Thymus (tissue), 14 donors: ENCODE measurements at places on chromosomes 13 and 19. TPM values are rescaled to one million over a fixed set of nuclear protein-coding genes. Genes with fewer than 3 reads are reported as not detected.

ZNF285 gene
- total RNA-seq = 4.9 TPM

CYP2S1 gene
- total RNA-seq = 0.99 TPM

C19orf85 gene
- not detected for total RNA-seq

ZNF726 gene
- 10.5 TPM for total RNA-seq

C19orf81 gene
- 0.61 TPM for total RNA-seq

MAG gene
- 0.09 TPM for total RNA-seq

PROZ gene
- 0.05 TPM for total RNA-seq

APOC4 gene
- total RNA-seq = not detected

F7 gene
- total RNA-seq = 0.24 TPM

DCLK1 gene
- 2.5 TPM for total RNA-seq

SERTAD1 gene
- 7.6 TPM for total RNA-seq

ADGRE2 gene
- 1.2 TPM for total RNA-seq

DPF1 gene
- total RNA-seq = 0.24 TPM

ADM5 gene
- 0.47 TPM for total RNA-seq

SAMD4B gene
- 11.7 TPM for total RNA-seq

ICAM5 gene
- 0.85 TPM for total RNA-seq

GRCh38 chr13:20991741-20992520, 69.5 kb downstream of the LATS2 start:
- no peak overlapping the region for H3K4me3 ChIP-seq
- no peak overlapping the region for H3K27ac ChIP-seq
- no peaks in the 10 kb centered on the region for H3K4me1 ChIP-seq
- no peaks in the 10 kb centered on the region for H3K27me3 ChIP-seq

- H3K4me3 ChIP-seq = no peak overlapping the region
- DNase-seq = no peak
- H3K36me3 ChIP-seq = no peaks in the 10 kb centered on the region
- H3K27ac ChIP-seq = no peak overlapping the region
- H3K4me1 ChIP-seq = peaks cover 5% of the 10 kb centered on the region
- no peaks in the 10 kb centered on the region for H3K27me3 ChIP-seq
Measured at GRCh38 chr13:51004111-51004865, 94.7 kb downstream of the RNASEH2B start.

- no peak overlapping the region for H3K27ac ChIP-seq
- no peak overlapping the region for H3K4me3 ChIP-seq
- DNase-seq = no peak
- H3K36me3 ChIP-seq = peaks cover 6% of the 10 kb centered on the region
Measured at GRCh38 chr13:19860884-19861655, 2.4 kb downstream of the ZMYM5 start.

DNA sequence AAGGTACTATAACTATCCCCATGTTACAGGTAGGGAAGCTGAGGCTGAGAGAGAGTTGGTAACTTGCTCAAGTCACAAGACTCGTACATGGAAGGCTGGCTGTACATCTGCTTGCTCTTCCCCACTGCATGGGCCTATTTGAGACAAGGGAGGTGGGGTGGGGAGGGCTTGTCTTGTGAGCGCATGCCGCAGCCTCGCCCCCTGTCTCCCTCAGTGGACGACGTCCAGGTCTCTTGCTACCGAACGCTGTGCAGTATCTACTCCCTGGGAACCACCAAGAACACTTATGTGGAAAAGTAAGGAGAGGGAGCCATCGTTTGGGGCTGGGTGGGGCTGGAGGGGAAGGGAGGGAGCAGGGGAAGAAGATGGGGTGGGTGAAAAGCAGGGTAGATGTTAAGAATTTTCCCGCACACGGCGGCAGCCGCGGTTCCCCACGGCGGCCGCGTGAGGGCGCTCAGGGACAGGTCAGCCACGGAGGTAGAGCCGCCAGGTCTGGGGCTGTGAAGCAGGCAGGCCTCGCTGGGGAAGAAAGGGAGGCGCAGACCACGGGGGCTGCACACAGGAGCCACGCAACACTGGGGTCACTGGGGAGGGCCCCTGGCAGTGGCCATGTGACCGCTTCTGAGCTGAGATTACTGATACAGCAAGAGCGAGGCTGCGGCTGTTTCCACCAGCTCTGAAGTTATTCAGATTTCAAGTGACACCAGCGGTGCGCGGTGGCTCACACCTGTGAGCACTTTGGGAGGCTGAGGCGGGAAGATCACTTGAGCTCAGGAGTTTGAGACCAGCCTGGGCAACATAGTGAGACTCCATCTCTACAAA, 81.5 kb downstream of the RYR1 start:
- no peaks in the 10 kb centered on the region for H3K27me3 ChIP-seq
- no peaks in the 10 kb centered on the region for H3K4me1 ChIP-seq
- no peak overlapping the region for H3K27ac ChIP-seq
- DNase-seq = peak; percentile 38

DNA sequence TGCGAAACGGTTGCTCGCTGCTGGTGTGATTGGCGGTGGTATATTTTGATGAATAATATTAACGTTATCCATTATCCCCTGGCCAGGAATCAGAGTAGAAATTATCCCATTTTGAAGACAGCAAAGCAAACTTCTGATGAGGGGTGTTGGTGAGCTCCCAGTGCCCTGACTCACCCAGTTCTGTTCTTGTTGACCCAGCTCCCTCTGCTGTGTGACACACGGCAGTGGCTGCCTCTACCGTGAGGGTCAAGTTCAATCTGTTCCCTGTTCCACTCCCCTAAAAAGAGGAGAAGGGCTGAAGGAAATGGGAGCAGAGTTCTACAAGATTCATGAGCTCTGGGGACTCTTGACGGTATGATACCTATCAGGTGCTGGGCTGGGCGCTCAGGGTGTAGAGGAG, 2.0 kb downstream of the CAMSAP3 start:
- no peak overlapping the region for H3K27ac ChIP-seq
- no peak overlapping the region for H3K4me3 ChIP-seq
- H3K27me3 ChIP-seq = peaks cover 28% of the 10 kb centered on the region
- H3K4me1 ChIP-seq = peaks cover 9% of the 10 kb centered on the region

- no peak overlapping the region for H3K4me3 ChIP-seq
- H3K27ac ChIP-seq = no peak overlapping the region
- H3K4me1 ChIP-seq = no peaks in the 10 kb centered on the region
- peak; percentile 84 for DNase-seq
Measured at GRCh38 chr13:20182231-20182846, 10.4 kb downstream of the GJB2 start.

DNA sequence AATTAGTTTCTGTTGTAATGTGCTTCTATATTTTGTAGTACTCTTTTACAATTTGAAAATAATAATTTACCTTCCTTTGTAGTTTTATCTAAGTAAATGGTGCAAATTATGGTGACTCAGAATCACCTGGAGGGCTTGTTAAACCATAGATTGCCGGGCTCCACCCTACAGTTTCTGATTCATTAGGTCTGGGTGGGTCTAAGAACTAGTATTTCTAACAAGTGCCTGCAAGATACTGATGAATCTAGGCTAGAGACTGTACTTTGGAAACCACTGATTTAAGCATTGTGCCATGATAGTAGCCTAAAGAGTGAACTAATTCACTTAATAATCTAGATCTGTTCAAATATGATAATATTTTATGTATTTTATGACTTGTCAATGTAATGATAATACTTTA, 437.4 kb upstream of the SPRY2 start:
- no peak for DNase-seq
- no peak overlapping the region for H3K4me3 ChIP-seq
- H3K4me1 ChIP-seq = no peaks in the 10 kb centered on the region

GRCh38 chr13:27035892-27036235, 135.7 kb downstream of the USP12 start:
- H3K4me3 ChIP-seq = no peak overlapping the region
- H3K4me1 ChIP-seq = no peaks in the 10 kb centered on the region
- DNase-seq = no peak
- H3K36me3 ChIP-seq = no peaks in the 10 kb centered on the region
- peaks cover 2% of the 10 kb centered on the region for H3K27me3 ChIP-seq
- no peak overlapping the region for H3K27ac ChIP-seq

- H3K27me3 ChIP-seq = peaks cover 28% of the 10 kb centered on the region
- no peaks in the 10 kb centered on the region for H3K4me1 ChIP-seq
- no peak overlapping the region for H3K27ac ChIP-seq
Measured at GRCh38 chr19:2385053-2385721, 25.1 kb downstream of the TMPRSS9 start.

DNA sequence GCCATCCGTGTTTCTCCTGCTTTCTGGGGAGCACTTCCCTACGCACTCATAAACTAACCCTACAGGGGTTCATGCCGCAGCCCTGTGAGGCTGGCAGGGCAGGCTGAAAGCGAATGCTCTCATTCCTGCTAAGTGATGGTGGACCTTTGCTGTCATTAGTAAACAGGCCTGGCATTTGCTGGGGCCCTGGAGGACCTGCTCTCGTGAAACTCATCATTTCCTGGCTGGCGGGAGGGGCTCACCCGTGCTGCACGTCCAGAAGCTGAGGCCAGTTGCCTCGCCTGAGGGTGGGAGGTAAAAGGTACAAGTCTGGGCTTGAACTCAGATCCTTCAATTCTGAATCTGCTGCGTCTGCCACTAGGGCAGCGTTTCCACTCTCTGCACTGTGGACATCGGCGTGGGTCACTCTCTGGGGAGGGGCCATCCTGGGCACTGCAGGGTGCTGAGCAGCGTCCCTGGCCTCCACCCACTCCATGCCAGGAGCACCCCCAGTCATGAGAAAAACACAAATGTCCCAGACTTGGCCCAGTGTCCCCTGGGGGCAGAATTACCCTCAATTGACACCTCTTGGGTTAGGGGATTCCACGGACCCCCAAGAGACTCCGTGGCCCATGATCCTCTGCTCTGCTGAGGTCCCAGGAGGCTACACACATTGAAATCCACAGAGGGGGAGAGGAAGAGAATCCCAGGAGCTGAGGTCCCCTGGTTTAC, 7.0 kb downstream of the MOB3A start:
- no peak overlapping the region for H3K4me3 ChIP-seq
- H3K27me3 ChIP-seq = no peaks in the 10 kb centered on the region
- peaks cover 62% of the 10 kb centered on the region for H3K4me1 ChIP-seq
- DNase-seq = no peak
- H3K27ac ChIP-seq = peak overlapping the region; percentile 59
- H3K36me3 ChIP-seq = peaks cover 10% of the 10 kb centered on the region

- H3K27ac ChIP-seq = no peak overlapping the region
- H3K4me3 ChIP-seq = no peak overlapping the region
- no peak for DNase-seq
- H3K36me3 ChIP-seq = no peaks in the 10 kb centered on the region
- H3K27me3 ChIP-seq = peaks cover 9% of the 10 kb centered on the region
Measured at GRCh38 chr19:35117799-35118198, 2.2 kb downstream of the FXYD3 start.

- H3K36me3 ChIP-seq = no peaks in the 10 kb centered on the region
- DNase-seq = no peak
- no peak overlapping the region for H3K4me3 ChIP-seq
Measured at GRCh38 chr19:40976134-40976533, 14.9 kb upstream of the CYP2B6 start.

DNA sequence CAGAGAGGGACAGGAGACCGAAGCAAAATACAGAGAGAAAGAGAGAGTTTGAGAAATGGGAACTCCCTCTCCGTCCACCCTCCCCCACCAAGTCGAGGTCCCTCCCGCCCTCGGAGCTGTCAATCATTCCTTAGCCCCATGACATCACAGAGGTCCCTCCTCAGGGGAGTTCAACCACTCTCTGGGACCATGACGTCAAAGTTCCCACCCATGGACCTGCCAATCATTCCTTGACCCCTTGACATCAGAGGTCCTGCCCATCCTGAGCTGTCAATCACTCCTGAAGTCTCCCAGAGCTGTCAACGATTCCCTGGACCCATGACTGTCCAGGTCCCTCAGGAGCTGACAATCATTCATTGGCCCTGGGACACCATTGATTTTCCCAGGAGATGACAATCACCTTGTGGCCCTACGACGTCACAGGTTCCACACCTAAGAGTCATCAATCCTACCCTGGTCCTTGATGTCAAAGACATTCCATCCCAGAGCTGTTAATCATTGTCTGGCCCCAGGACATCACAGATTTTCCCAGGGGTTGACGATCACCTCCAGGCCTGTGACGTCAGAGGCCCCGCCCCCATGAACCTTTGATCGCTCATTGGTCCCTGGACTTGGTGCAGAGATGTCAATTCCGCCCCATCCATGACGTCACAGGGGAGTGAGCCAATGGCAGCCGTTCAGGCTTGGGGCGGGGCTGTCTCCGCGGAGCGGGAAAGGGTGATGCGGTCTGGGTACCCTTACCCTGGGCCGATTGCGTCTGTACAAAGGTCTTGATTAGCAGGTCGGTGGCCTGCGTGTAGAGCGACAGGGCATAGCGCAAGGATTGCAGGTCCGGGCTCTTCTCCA, 61.7 kb downstream of the COLGALT1 start:
- H3K4me3 ChIP-seq = no peak overlapping the region
- H3K27ac ChIP-seq = no peak overlapping the region
- no peaks in the 10 kb centered on the region for H3K36me3 ChIP-seq
- H3K4me1 ChIP-seq = no peaks in the 10 kb centered on the region
- H3K27me3 ChIP-seq = peaks cover 43% of the 10 kb centered on the region
- no peak for DNase-seq

DNA sequence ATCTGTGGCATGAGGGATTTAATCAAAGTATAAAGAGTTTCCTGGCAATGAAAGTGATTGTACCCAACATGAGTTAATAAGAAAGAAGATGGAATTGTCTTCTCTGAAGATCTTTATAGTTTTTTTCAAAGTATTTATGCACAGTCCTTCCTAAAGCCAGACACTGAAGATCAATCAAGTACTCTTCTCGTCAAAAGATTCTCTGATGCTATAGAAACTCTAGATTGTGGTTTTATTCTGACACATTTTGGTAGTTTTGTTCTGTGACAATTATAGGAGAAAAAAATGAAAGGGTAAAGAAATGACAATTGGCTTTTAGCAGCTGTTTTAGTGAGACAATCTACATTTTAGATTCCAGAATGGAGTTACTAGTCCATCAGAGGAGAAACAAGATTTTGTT, 10.4 kb upstream of the ENOX1 start:
- H3K4me3 ChIP-seq = no peak overlapping the region
- H3K36me3 ChIP-seq = no peaks in the 10 kb centered on the region
- DNase-seq = no peak
- no peak overlapping the region for H3K27ac ChIP-seq
- no peaks in the 10 kb centered on the region for H3K27me3 ChIP-seq

DNA sequence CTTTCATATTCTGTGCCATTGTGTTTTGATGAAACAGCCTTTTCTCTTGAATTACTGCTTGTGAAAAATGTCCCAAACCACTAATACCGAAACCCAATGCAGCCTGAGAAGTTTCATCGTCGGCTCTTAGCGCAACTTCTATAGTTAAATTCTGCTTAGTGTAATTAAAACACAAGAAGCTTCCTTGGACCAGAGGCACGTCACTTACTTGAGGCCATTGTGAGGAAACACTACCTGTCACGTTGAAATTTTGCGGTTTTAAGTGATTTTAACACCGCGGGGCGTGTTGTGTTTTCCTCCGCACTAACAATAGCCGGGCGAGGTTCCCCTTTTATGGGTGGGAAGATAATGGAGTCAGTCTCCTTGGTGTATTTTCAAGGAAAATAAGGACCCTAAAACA, 70.9 kb downstream of the GGACT start:
- DNase-seq = no peak
- H3K4me3 ChIP-seq = no peak overlapping the region
